NCI-H69 (cell line): ENCODE measurements at places on chromosomes 5 and 9.

- DNase-seq: peak; percentile 67
Observed at GRCh38 chr5:86968301-86968753, 299.4 kb upstream of the RASA1 start.

GRCh38 chr9:132730054-132731033 is 60.1 kb downstream of the GTF3C4 start:
- DNase-seq: no peak

DNA sequence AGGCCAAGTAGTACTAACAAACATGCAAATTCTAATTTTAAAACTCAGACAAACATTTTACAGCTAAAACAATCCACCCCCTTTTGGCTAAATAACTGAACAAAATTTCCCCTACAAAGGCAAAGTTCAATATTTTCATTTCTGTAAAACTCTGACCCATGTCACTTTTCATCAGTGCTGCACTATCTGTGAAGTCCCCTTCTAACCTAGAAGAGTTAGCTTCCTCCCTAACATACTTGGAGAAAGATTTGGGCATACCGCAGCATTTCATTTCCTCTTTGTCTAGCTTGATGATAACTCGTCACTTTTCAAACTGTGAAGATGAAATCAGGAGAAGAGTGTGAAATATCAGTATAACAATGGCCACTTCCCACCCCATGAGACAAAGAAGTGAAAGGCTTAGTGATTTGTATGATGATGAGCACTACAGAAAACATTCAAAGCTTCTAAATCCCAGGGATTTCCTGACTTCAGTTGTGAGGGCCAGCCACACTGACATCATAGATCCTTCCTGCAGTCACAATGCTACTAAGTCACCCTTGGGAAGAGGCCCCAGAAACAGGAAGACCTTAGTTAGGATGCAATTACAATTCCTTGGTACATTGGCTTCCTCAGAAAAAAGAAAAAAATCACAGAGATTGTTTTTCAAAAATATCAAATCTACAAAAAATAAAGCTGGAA is at the start of gene FAM81B:
Gene FAM81B (plus strand): TSS at position 555 of the 681 bp plus-strand sequence. CDS start 24 bp downstream, at position 579.
- DNase-seq: no peak

DNA sequence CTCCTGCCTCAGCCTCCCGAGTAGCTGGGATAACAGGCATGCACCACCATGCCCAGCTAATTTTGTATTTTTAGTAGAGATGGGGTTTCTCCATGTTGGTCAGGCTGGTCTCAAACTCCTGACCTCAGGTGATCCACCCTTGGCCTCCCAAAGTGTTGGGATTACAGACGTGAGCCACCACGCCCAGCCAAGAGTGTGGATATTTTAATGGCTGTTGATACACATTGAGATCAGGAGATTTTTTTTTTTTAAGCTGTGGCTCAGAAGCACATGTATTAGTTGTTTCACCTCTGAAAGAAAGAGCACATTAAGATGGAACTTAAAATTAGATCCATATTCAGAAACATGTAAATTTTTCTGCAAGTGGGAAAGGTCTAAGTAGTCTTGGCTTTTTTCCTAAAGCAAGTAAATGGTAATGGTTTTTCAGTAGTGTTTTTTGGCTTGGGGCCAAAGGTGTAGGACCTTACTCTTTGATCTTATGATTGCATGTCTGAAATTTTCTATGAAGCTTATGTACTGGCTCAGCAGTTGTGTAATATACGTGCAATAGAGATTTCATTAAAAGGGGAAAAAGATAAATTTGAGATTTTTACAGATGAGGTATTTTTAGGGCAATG is 9.9 kb downstream of the RBM27 start:
- DNase-seq: peak; percentile 89

GRCh38 chr9:78014776-78015175 is 16.8 kb downstream of the GNAQ start:
- no peak for DNase-seq

DNA sequence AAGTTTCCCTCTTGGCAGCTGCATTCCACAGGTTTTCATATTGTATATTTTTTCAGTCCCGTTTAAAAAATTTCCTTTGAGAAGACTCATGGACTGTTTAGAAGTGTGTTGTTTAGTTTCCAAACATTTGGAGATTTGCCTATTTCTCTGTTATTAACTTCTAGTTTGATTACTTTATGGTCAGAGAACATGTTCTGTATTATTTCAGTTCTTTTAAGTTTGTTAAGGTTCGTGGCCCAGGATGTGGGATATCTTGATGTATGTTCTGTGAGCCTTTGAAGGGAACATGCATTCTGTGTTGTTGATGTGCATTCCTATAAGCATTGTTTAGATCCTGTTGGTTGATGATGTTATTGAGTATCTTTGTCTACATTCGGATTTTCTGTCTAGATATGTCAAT is 153.6 kb downstream of the CACNA1B start:
- no peak for DNase-seq

- no peak for DNase-seq
Observed at GRCh38 chr5:40399349-40399748, 280.4 kb upstream of the PTGER4 start.

DNA sequence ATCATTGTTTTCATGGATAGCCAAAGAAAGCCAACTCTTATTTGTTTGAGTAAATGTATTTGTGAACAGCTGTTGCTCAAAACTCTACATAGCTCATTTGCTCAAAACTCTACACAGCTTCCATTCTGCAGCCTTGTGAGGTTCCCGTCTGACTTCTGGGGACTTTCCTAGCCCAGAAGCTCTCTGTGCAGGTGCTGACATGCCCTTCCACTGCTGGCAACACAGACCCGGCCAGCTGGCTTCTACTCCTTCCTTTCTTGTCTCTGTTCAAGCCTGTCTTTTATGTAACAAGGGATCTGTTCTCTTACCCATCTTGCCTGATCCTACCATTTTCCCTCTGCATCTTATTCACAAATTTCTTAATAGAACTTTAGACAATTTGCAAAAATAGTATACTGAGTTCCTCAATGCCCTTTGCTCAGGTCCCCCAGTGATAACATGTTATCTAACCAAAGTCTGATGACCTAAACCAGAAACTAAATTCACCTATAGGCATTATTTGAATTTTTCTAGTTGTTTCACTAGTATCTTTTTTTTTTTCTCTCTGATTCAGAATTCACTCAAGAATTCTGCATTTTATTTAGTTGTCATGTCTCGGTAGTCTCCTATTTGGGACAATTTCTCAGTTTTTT is 556.5 kb upstream of the SEMA6A start:
- peak; percentile 83 for DNase-seq

GRCh38 chr5:154603953-154604679 is 126.1 kb upstream of the HAND1 start:
- DNase-seq: peak; percentile 80

DNA sequence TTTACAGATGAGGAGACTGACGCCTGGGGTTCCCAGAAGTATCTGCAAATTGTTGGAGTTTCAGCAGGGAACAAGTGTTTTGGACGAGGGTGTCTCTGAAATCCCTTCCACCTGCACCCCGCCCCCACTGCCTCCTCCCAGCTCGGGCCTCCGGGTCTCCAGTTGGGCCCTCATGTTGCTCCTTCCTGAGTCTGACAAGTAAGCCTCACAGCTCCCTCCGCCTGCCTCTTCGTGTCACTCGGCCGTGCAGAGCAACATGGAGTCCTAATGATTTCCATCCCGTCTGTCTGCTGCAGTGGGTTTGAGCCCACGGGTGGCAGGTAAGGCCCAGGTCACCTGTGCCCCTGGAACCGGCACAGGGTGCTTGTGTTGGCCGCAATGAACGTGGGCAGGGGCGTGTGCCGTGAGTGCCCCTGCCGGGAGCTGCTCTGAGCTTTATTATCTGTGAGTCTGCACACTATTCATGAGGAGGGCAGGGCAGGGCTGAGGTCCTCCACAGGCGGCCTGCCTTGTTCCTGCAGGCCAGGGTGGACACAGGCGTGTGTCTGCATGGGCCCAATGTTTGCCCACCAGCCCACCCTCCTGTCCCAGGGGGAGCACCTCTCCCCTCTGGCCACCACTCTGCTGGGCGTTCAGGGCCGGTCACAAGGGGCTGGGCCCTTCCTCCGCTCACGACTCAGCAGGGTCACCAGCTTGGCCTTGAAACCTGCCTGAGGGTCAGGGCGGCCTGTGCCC is 6.1 kb downstream of the DOK3 start:
- DNase-seq: no peak

GRCh38 chr9:16867576-16868311 is 2.7 kb downstream of the BNC2 start:
- peak; percentile 45 for DNase-seq

DNA sequence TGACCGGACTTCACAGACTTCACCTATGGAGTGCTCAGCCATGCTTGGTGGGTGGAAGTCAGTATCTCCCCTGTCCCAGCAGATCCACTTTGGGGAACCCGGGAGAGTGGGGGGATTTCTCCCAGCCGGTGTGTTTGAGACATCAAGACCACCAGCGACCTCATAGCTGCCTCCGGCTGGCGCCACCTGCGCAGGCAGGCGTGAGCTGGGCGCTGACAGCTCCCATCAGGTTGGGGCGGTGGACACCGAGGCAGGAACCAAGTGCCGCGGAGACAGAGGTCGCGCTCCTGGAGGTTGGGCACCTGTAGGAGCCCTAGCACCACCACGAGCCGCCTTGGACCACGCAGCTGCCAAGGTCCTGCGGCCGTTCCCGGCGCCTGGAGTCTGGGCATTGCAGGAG is 124.0 kb upstream of the LARP1 start:
- no peak for DNase-seq

DNA sequence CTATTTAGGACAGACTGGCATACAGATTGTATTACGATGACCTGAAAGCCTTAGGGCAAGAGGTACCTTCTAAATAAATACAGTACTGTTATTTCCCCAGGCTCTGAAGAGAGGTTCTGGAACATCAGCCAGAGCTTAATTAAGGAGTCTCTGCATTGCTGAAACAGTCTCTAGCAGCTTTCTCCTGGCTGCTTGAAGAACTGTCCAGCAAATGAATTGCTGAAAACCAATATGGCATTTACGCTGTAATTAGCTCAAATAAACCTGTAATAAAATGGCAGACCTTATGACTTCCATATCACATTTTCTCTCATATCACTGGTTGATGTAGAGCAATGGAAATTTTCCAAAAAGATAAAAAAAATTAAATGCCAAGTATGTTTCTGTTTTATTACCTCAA is 636.3 kb downstream of the GABRG2 start:
- no peak for DNase-seq
